Activated T-cell treated with anti-CD3 and anti-CD28 coated beads, Interleukin-2, amount 50 U/mL, for 48 hours (primary cell): ENCODE measurements at places on chromosomes 13 and 19.

DNA sequence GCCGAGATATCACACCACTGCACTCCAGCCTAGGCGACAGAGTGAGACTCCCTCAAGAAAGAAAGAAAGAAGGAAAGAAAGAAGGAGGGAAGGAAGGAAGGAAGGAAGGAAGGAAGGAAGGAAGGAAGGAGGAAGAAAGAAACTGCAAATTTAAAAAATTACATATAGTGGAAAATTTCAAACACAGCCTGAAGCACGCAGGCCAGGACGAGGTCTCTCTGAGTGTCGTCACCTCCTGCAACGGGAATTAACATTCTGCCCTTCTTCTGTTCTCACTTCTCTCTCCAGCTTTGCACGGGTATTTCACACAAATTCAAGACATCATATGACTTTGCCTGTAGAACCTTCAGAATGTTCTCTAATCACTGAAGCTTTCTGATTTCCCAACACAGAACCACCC is 108.2 kb downstream of the GNG7 start:
- no peak for DNase-seq

DNA sequence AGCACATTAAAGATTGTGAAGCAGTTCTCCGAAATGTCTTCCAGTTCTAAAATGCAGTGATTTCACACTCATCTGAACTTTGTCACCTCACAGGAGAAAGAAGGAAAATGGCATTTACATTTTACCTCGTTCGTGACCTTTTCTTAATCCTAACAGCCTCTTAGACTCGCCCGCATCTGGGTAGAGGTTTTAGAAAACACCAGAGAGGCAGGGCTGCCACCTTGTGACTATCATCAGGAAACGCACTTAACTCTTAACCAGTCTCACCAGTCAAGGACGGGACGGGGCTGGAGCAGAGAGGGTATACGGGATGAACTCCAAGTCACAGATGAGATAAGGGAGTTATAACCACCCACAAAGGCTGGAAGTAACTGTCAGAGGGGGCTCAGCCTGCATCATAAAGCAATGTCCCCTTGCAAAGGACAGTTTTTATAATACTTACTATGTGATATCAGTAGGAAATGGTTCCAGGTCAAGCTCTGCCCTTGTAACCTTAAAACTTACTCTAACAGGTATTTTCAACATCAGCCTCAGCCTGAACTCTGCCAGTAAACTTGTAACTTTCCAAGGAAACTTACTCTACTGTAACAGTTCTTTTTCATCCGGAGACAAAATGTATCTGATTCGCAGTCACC is 8.6 kb upstream of the CEACAM6 start:
- peak; percentile 64 for DNase-seq

- no peak for DNase-seq
These were observed 704 bp downstream of the CHST8 start for GRCh38 chr19:33622505-33622808.

DNA sequence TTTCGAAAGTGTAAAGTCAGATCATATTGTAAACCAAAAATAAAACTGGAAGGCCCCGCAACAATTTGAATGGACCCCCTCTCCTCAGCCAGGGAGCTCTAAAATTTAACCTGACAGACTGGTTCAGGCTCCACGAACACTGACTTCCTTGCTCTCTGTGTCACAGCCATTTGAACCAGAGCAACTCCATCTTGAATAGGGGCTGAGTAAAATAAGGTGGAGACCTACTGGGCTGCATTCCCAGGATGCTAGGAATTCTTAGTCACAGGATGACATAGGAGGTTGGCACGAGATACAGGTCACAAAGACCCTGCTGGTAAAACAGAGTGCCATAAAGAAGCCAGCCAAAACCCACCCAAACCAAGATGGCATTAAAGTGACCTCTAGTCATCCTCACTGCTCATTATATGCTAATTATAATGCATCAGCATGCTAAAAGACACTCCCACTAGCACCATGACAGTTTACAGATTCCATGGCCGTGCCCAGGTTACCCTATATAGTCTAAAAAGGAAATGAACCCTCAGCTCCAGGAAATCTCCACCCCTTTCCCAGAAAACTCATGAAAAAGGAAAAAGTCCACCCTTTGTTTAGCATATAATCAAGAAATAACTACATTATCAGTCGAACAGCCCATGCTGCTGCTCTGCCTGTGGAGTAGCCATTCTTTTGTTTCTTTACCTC is 43.1 kb downstream of the RFXAP start:
- DNase-seq: no peak

GRCh38 chr19:51607920-51608562 is 22.2 kb downstream of the SIGLEC5 start:
- peak; percentile 82 for DNase-seq

DNA sequence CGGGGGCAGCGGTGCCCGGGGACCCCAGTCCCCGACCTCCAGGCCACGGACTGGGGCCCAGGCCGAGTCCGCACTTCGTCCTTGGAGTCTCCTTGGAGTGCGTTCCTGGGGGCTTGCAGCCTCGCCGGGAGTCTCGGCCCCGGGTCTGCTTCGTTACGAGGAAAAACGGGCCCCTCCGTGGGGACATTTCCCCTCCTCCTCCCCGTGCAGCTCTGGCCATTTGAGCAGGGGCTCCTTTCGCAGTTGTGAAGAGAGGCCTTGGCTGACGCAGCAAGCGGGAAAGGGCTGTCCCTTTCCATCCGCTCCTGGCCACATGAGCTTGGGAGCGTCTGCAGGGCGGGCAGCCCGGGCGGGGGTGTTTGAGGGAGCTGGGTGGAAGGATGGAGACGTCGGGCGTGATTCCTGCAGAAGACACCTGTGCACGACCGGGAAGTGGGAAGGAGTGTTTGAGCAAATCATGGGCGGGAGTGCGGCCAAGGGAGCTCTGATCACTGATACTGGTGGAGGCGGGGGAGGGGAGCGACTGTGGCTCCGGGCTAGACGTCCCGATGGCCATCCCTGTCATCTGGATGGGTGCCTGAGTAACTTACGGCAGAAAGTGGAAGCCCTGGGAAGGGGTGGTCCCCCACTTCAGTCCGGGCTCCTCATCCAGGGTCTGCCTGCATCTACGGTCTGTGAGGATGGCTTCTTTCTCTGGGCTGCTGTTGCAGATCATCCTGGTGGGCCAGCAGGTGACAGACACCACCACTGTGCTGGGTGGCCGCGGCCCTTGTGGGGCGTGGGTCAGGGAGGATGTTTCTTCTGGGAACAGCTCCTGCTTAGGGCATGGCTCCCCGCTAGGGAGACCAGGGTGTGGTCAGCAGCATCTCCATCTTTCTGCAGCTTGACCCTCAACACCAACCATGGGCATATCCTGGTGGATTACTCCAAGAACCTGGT is 736 bp downstream of the GPI start:
- DNase-seq: peak; percentile 50

GRCh38 chr19:38369584-38369983 is 4.8 kb upstream of the PSMD8 start:
- DNase-seq: no peak

GRCh38 chr13:29855784-29856183 is 5.4 kb upstream of the UBL3 start:
- no peak for DNase-seq

DNA sequence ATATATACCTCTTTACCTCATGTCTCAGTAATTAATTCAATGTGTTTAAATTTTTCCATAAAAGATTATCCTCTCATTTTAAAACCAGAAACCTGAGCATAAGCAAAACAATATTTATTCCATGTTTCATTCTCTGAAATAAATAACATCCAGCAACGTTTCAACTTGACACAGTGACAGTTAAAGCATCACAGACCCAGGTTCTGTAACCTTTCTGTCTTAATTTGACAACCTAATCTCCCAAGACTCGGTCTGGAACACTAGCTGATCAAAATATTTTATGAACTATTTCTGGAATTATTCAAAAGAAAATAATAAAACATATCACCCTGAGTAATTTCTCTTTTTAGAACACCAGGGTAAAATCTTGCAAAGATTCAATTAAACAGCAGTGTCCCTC is 40.3 kb downstream of the KCTD12 start:
- no peak for DNase-seq

- no peak for DNase-seq
These were observed 87.1 kb downstream of the ZNF486 start for GRCh38 chr19:20254121-20254520.

GRCh38 chr19:44845612-44846454 is at the start of gene NECTIN2:
Gene NECTIN2 (plus strand): TSS chr19:44846297. CDS start chr19:44846526, 229 bp downstream.
- peak; percentile 93 for DNase-seq

- DNase-seq: no peak
These were observed 66.6 kb upstream of the ZNF527 start for GRCh38 chr19:37304190-37304883.

GRCh38 chr13:41188584-41188983 is 5.8 kb downstream of the KBTBD7 start:
- no peak for DNase-seq

DNA sequence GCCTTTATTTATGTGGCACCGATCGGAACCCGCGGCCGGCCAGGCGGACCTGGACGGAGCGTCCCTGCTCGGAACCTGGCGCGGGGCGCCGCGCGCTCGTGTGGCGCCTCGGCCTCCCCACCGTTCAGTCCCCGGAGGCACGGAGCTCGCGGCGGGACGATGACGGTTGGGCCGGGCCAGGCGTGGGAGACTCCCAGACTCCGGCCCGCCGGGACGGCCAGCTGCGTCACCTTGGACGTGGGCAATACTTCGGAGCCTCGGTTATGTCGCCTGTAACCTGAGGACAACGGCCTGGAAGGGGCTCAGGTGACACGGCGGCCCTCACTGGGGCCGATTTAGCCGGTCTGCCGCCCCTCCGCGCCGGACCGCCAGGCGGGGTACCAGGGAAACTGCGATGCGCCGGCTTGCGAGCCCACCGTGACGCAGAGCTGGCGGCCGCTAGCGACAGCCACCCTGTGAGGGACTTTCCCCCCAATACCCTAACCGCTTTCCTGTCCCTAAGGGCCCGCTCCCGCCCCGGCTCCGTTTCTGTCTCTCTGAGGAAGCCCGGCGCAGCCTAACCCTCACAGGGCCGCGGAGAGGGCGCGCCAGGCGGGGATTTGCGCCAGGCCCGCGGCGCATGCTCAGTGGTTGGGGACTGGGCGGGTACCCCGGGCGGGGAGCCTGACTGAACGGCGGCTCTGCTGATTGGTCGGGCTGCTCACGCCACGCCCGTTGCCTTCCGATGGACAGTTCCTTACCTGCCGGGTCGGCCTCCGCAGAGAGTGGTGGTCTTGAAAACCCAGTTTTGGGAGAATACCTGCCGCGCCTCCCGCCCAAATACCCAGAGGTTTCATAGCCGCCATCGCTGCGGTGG is 109.5 kb upstream of the DOCK9 start:
- peak; percentile 96 for DNase-seq

GRCh38 chr13:44093607-44094564 is 214.2 kb downstream of the LACC1 start:
- no peak for DNase-seq

GRCh38 chr13:114303700-114304327 is 10.5 kb upstream of the CHAMP1 start:
- DNase-seq: no peak

DNA sequence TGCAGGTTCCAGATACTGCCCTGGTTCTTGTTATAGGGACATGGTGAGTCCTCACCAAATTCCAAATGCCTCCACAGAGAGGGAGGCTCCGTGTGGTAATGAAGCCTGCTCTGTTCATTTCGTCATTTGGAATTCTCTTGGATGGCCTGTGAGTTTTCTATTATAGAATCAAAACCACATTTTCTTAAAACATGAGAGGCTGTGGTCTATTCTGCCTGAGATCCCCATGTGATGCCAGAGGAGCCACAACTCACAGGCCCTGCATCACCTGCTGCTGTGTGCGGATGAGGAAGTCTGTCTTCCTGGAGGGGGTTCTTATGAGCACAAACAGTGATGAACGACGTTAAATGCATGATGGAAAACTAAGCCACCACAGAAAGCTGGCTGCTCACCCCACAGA is 264.4 kb downstream of the UQCRFS1 start:
- DNase-seq: no peak

DNA sequence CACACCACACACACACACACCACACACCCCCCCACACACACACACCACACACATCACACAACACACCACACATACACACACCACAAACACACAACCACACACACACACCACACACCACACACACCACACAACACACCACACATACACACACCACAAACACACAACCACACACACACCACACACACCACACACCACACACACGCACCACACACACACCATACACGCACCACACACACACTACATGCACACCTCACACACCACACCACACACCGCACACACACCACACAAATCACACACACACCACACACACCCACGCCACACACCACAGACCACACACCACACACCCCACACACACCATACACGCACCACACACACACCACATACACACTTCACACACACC is 83.5 kb downstream of the ZNF557 start:
- DNase-seq: no peak

DNA sequence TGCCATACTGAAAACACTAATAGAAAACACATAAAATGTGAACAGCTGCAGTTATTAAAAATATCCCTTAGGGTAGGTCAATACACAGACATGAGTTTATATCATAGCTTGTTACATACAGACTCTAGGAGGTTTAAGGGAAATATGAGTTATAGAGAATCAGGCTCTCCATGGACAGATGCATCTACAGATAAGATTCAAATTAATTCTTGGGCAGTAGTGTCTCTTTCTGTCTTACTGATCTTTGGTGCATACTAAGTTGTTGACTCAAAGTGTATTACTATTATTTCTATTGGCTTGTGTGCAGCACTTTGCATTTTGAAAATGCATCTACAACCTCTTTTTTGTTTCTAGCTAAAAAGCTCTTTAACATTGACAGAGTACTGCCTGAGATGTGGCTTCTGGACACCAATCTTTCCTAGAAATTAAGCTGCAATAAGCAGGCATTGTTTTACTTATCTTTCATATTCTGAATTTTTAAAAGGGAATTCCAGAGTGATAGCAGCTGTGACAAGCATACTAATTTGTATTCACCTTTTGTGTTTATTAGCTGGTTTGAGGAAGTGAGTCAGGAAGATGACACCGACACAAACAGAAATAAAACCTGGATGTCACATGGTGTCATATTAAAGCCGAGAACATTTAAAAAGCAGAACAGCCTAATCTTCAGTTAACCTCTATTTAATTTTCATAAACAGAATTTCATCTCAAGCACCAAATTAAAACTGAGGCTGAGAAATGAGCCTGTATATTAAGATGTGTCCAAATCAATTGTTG is 399.0 kb downstream of the PCDH9 start:
- no peak for DNase-seq

GRCh38 chr19:50275577-50276368 is 53.4 kb downstream of the KCNC3 start:
- DNase-seq: no peak

GRCh38 chr13:86020351-86021002 is 221.3 kb upstream of the SLITRK6 start:
- DNase-seq: no peak

DNA sequence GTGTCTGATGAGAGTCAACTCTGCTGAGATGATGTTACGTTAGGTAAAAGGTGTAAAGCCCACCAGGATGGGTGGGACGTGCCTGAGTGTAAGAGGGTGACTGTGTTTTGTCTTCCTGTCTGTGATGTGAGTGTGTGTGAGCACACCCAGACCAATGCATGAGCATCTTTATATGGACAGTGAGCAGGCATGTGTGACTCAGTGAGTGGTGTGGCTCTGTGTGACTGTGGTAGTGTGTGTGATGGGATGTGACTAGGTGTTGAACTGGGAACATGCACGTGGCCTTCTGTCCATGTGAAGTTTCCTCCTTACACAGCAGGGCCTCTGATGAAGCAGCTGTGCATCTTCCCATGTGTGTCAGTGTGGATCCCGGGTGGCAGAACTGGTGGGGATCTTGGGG is 17.8 kb upstream of the LGALS16 start:
- no peak for DNase-seq
